Mesenchymal stem cell (in vitro differentiated cells and primary cell): ENCODE measurements at places on chromosomes 6 and 20.
A peak's percentile ranks its signal among the peaks of the same experiment; 100 is the strongest.

- DNase-seq: no peak
These were observed 13.6 kb upstream of the GATA5 start for GRCh38 chr20:62489186-62489931.

GRCh38 chr6:31814677-31815024 is 432 bp downstream of the HSPA1L start:
- peak; percentile 98 for DNase-seq

GRCh38 chr20:8292793-8293192 is 160.7 kb downstream of the PLCB1 start:
- no peak for DNase-seq

- DNase-seq: no peak
These were observed 14.7 kb upstream of the CDKN1A start for GRCh38 chr6:36663504-36664446.

DNA sequence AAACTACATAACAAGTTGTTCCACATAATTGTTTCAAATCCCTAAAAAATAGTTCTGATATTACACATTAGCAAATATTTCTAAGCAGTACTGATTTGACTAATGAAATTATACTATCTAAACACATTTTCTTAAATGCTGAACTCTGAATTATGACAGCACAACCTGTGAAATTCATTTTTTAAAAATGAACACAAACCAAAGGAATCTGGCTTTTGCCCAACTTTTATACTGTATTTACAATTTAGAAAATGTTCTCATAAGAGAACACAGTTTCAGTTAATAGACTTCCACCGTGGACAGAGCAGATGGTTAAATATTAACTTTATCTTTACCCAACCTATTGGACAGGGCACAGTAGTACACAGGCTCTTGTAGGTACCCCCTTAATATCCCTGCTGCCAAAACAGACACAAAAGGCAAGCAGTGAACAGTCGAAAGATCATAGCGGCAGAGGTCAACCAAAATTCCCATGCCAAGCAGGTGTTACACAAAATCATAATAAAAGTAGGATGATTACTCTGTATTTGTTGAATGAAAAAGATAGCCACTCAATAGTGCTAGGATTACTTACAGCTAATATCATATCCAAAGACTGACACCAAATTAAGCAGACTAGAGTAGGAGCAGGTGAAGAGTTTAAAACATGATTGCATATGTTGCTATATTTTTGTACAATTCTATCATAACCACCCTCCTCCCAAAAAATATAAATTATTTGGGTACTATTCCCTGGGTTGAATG is 122.5 kb downstream of the RNGTT start:
- no peak for DNase-seq

GRCh38 chr20:59720013-59720412 is 115.7 kb downstream of the PHACTR3 start:
- DNase-seq: no peak

DNA sequence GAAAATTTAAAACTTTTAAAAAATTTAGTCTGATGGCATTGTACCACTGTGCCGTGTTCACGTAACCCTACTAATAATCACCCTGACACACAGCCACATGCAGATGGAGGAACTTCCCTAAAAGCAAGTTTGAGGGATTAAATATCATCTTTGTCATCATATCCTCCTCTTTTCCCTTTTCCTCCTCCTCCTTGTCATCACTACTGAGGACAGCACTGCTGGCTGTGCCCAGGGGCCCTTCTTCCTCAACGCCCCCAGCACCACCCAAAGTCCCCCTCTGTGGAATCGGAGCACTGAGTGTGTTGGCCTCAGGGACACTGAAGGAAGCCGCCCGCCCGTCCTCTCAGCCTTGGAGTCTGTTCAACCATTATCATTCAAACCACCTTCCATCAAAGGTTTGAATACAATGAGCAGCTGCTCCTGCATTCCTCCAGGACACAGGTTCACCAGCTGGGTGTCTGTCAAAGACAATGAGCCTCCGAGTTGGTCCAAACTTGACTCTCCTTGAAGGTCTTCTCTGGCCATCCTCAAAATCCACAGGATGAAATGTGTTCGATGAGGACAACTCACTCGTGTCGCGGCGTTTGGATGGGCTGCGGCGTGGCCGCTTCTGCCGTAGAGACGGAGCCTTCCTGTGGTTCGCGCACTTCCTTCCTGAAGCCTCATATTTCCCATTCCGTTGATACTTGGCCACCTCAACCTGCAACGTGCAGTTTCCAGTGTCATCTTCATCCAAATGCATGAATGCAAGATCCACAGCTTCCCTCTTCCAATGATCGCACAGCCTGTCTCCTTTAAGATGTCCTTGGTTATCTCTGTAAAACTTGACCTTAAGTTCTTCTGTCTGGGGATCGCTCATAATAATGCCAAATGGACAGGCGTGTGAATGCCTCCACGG is 23.3 kb downstream of the NQO2 start:
- no peak for DNase-seq

GRCh38 chr6:33191383-33192104 is 723 bp downstream of the COL11A2 start:
- no peak for DNase-seq

DNA sequence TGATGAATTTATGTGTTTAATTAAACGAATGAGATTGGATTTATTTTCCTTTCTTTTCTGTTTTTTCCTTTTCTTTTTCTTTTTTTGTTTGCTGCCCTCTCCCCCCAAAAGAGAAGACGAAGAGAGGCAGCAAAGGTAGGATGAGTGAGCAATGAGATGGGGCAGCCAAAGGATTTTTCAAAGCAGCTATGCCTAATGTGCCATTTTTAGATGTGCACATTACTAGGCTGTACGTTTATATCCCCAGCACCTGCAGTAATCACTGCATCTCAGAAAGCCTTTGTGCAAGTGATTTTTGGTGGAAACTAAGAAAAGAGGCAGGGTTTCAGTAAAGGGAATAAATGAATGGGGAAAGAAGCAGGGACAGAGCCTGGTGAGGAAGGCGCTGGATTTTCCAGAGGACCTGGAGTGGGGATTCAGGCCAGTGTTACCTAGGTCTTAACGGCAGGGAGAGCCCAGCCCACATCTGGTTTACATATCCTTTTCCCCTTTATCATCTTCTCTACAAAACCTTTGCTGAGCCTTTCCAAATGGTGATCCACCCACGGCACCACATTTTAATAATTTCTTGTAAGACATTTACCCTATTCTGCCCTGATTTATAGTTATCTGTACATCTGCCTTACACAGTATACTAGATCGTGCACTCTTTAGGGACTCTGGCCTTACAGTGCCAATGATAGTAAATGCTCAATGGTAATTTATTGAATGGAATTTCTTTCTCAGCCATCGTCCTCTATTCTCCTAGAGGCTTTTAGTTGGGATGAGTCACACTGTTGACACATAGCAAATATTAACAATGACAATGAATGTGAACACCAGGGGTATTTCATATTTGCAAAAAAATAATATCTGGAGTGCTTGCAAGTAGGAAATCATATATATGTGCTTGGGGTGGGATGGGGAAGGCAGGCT is 38.3 kb upstream of the ATXN1 start:
- DNase-seq: peak; percentile 52

DNA sequence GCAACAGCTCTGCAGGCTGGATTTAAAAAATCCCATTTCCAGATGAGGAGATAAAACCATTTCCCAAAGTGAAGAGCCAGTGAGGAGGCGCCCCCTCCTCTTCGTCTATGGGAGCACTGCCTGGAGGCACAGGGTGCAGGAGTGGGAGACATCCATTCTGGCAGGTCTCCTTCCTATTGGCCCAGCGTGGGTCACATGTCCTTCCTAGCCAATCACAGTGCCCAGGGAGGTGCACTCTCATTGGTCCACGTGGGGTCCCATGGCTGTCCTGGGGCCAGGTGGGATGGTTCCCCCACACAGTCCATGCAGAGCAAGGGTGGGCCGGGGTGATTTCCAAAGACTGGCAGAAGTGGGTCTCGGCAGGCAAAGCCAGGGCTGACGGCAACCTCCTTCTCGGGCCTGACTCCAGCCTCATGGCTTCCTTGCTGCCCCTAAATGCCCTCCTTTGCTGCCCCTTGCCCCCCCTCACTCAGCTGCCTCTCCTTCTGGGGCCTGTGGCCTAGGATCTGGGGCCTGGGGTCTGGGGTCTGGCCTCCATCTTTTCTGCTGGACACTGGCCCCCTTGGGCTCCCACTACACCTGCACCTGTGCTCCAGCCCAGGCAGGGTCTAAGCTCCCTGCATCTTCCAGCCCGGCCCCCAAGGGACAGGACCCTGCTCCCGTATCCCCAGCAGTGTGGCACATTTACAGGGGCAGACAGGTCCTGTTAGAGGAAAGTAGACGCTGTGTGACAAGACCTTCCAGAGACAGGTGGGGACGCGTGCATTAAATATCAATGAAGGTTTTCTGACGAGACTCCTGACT is 231.7 kb downstream of the TAF4 start:
- no peak for DNase-seq

- DNase-seq: no peak
These were observed 79.1 kb downstream of the TNFRSF21 start for GRCh38 chr6:47230579-47230978.

DNA sequence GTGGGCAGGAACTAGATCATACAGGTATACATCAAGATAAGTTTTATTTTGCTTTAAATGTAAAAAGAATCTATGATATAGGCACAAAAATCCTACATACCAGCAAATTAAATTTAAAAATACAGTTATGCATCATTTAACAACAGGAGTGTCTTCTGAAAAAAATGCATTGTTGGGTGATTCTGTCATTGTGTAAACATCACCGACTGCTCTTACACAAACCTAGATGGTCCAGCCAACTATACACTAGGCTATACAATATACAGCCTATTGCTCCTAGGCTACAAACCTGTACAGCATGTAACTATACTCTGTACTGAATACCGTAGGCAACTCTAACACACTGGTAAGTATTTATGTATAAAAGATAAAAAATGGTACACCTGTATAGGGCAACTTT is 139.4 kb downstream of the RNGTT start:
- DNase-seq: peak; percentile 12

DNA sequence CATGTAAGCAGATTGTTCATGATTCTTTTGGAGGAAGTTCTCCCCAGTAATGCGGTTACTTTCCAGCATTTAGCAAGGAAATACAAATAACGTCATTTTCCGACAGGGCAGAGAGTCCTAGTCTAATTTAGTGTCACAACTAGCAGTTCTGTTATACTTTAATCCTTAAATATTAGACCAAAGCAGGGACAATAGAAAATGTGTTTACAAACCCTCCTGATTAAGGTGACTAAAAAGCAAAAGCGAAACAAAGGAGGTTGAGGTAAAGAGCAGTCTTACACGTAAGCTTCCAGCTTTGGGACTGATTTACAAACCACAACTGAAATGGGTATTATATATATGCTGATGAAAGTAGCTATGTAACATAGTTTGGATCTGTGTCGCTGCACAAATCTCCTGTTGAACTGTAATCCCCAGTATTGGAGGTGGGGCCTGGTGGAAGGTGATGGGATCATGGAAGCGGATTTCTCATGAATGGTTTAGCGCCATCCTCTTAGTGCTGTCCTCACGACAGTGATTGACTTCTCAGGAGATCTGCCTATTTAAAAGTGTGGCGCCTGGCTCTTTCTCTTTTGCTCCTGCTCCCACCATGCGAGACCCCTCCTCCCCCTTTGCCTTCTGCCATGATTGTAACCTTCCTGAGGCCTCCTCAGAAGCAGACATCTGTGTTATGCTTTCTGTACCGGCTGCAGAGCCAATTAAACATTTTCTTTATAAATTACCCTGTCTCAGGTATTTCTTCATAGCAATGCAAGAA is 81.9 kb downstream of the PLCB1 start:
- no peak for DNase-seq

DNA sequence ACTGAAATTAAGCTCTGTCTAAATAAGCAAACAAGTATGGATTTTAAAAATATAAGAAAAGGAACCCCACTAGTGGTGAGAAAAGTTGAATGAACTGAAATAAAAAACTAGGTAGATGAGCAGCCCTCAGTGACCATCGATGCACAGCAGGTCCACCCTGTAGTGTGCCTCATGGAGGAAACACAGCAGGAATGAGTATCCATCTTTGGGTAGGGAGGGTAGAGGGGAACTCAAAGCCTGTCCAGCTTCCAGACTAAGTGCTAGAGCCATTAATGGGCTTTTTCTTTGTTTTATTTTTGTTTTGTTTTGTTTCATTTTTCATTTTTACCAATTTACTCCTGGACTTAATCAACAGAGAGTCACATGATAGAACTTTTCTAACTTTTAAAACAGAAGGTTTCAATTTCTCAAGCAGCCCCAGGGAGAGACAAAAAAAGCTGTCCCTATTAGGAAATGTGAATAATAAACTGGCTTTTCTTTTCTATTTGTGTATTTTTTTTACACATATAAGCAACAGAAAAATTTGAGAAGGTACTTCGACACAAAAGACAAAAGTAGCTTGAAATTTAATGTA is 700.6 kb downstream of the HACE1 start:
- DNase-seq: no peak

- no peak for DNase-seq
These were observed 61.9 kb upstream of the CITED2 start for GRCh38 chr6:139436200-139436956.

GRCh38 chr6:2108700-2109306 is 136.6 kb downstream of the GMDS start:
- no peak for DNase-seq

GRCh38 chr6:154341871-154342270 is 14.7 kb downstream of the IPCEF1 start:
- DNase-seq: peak; percentile 6

- DNase-seq: no peak
These were observed 58.5 kb upstream of the HIVEP1 start for GRCh38 chr6:11953641-11954040.

DNA sequence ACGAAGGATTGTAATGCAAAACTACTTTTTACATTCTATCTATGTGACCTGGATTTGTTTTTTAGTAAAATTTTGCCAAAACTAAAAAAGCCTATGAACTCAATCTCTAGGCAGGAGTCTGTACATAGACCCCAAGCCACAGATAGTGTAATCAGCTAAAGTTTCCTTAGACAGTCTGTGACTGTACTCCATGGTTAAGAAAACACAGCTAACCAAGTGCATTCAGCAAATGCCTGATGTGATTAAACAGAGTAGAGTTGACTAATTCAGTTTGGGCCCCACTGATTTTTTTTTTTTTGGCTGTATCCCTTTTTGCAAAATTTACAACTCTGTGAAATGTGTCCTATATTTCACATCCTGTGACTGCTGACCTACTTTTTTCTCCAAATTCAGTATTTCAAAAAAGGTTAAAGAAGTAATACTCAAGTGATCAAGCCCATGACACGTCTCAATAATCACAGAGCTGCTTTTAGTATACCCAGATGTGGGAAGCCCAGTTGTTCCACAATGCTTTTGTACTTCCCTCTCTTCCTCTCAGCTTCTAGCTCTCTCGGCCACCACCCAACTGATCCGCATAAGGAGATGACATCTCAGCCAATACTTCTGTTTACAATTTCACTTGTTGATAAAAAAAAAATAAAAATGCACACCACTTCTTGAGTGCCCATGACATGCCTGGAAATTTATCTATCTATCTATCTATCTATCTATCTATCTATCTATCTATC is 108.8 kb upstream of the TBX18 start:
- DNase-seq: no peak

DNA sequence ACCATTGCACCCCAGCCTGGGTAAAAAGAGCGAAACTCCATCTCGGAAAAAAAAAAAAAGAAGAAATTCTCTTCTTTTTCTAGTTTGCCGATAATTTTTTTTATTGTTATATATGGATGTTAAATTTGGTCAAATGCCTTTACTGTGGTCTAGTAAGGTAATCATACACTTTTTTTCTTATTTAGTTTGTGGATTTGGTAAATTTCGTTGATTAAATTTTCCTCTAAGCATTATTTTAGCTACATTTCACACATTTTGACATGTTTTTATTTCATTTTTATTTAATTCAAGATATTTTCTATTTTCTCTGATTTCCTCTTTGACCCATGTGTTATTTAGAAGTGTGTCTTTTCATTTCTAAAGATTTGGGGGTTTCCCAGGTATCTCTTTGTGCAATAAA is 18.0 kb upstream of the ELOVL2 start:
- no peak for DNase-seq

GRCh38 chr20:40073535-40074111 is 615.4 kb downstream of the MAFB start:
- DNase-seq: peak; percentile 57
